Right lobe of liver (tissue), 6 donors: ENCODE measurements at places on chromosomes 13 and 19. TPM values are rescaled to one million over a fixed set of nuclear protein-coding genes. Genes with fewer than 3 reads are reported as not detected.

DNA sequence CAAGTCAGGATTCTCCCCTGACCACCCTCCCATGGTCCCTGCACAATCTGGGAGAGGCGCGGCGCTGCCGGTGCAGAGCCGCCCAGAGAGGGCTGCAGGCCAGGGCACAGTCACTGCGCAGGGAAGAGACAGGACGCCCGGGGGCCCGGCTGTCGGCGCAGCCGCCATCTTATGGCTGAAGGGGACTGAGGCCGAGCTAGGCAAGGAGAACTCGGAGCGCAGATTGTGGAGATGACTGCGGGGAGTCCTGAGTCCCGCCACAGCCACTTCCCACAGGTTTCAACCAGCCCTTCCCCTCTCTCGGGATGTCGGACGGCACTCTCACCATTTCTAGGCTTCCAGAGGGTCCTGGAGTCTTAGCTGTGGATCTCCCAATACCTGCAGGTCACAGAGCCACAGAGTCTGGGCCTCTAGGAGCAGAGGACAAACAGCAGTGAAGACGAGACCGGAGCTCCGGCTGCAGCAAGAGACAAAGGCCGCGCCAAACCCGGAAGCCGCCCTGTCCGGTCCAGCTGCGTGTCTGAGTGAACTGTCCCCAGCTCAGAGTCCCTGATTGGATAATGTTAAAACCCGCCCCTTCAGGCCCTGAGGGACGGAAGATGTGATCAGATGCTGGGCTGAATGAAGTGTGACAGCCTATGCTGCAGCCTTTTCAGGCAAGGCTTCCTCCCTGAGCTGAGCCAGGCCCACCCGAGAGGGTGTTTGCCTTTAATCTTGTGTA lies at the start of gene ZNF708:
TSS of gene ZNF708 (minus strand) at position 526 of the 721 bp plus-strand sequence. CDS start at position 328, 198 bp downstream.
- peaks cover 6% of the 10 kb centered on the region for H3K36me3 ChIP-seq
- DNase-seq = peak; percentile 89
- H3K4me3 ChIP-seq = peak within 1 kb of the TSS; percentile 82
- H3K27ac ChIP-seq = peak within 1 kb of the TSS; percentile 94

- H3K27me3 ChIP-seq = no peaks in the 10 kb centered on the region
- DNase-seq = no peak
- no peak overlapping the region for H3K27ac ChIP-seq
- H3K36me3 ChIP-seq = no peaks in the 10 kb centered on the region
- H3K4me1 ChIP-seq = no peaks in the 10 kb centered on the region
- no peak overlapping the region for H3K4me3 ChIP-seq
These were observed 747.8 kb upstream of the KLHL1 start for GRCh38 chr13:70856025-70856424.

- DNase-seq = no peak
- no peaks in the 10 kb centered on the region for H3K36me3 ChIP-seq
- H3K4me1 ChIP-seq = no peaks in the 10 kb centered on the region
- H3K27ac ChIP-seq = no peak overlapping the region
- no peaks in the 10 kb centered on the region for H3K27me3 ChIP-seq
These were observed 9.1 kb downstream of the ATP1A3 start for GRCh38 chr19:41984961-41985360.

DNA sequence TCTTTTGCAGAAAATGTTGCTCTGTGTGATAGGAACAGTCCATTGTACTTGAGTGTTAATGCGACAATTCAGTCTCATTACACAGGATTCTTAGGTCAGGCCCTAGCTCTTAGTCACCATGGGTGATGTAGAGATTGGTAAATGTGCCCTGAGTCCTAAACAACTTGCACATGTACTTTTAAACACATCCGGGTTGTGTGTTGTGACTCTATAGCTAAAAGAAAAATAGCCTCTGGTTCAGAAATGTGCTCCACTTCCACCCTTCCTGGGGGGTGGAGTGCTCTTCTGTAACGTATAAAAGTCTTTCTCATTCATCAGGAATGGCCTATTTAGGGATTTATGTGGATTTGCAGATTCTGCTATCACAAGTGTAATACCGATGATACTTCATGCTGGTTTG lies 5.2 kb downstream of the SPATA13 start:
- no peaks in the 10 kb centered on the region for H3K36me3 ChIP-seq
- DNase-seq = no peak
- H3K27ac ChIP-seq = no peak overlapping the region
- peaks cover 66% of the 10 kb centered on the region for H3K4me1 ChIP-seq
- no peaks in the 10 kb centered on the region for H3K27me3 ChIP-seq

DNA sequence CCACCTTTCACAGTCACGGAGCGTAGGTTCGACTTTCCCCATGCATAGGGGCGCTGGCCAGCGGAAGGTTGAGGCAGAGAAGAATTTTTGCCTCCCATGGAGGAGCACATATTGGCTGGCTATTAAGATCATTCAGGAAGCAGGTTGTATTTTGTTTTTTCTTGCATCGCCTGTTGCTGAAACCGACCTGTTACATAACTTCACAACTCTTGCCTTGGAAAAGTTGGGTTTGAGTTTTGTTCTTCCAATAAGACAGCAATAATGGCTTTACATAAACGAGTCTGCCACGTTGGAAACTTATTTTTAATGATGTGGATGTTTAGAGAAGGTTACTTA lies 1.4 kb downstream of the UPF1 start:
- H3K27ac ChIP-seq = peak overlapping the region; percentile 76
- H3K4me1 ChIP-seq = no peaks in the 10 kb centered on the region
- DNase-seq = no peak
- no peaks in the 10 kb centered on the region for H3K27me3 ChIP-seq
- H3K4me3 ChIP-seq = peak overlapping the region; percentile 78
- H3K36me3 ChIP-seq = no peaks in the 10 kb centered on the region

- no peaks in the 10 kb centered on the region for H3K4me1 ChIP-seq
- no peak for DNase-seq
- no peak overlapping the region for H3K4me3 ChIP-seq
These were observed 52.5 kb upstream of the POMP start for GRCh38 chr13:28606466-28606865.

GRCh38 chr13:98838776-98839175 lies 86.3 kb upstream of the SLC15A1 start:
- no peaks in the 10 kb centered on the region for H3K27me3 ChIP-seq
- no peaks in the 10 kb centered on the region for H3K36me3 ChIP-seq
- H3K4me3 ChIP-seq = no peak overlapping the region
- DNase-seq = no peak
- H3K27ac ChIP-seq = no peak overlapping the region
- H3K4me1 ChIP-seq = peaks cover 18% of the 10 kb centered on the region

GRCh38 chr13:110812121-110812868 lies 98.8 kb downstream of the ING1 start:
- H3K27ac ChIP-seq = no peak overlapping the region
- H3K36me3 ChIP-seq = no peaks in the 10 kb centered on the region

GRCh38 chr19:55344444-55344843 lies 4.8 kb downstream of the KMT5C start:
- peaks cover 1% of the 10 kb centered on the region for H3K4me1 ChIP-seq
- H3K36me3 ChIP-seq = no peaks in the 10 kb centered on the region
- no peak overlapping the region for H3K27ac ChIP-seq
- no peak overlapping the region for H3K4me3 ChIP-seq

- H3K27ac ChIP-seq = no peak overlapping the region
- H3K4me1 ChIP-seq = peaks cover 5% of the 10 kb centered on the region
- DNase-seq = no peak
These were observed 332 bp upstream of the SUPT20H start for GRCh38 chr13:37059848-37060192.

GRCh38 chr19:484494-484893 lies 11.8 kb upstream of the MADCAM1 start:
- H3K36me3 ChIP-seq = no peaks in the 10 kb centered on the region
- no peak overlapping the region for H3K27ac ChIP-seq
- no peaks in the 10 kb centered on the region for H3K27me3 ChIP-seq
- H3K4me1 ChIP-seq = no peaks in the 10 kb centered on the region
- H3K4me3 ChIP-seq = no peak overlapping the region

DNA sequence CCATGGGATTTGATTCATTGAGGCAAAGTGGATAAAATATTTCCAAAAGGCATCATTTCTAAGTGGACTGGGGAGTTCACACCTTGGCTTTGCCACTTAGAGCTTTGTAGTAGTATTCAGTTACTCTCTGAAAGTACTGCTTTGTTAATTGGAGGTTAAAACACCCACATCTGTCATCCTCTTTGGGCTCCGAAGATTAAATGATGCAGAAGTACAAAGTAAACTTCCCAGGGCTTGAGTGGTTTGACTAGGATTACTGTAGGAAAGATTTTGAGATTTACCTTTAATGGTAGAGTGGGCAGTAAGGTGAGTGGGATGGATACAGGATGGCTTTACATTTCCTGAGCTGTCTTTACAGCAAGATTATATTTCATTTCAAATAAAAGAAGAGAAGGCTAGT lies 42.4 kb downstream of the WASF3 start:
- no peak for DNase-seq
- no peak overlapping the region for H3K27ac ChIP-seq

- no peaks in the 10 kb centered on the region for H3K27me3 ChIP-seq
- H3K4me1 ChIP-seq = no peaks in the 10 kb centered on the region
- no peaks in the 10 kb centered on the region for H3K36me3 ChIP-seq
- H3K27ac ChIP-seq = no peak overlapping the region
These were observed 432.3 kb downstream of the SLITRK6 start for GRCh38 chr13:85366759-85367417.

DNA sequence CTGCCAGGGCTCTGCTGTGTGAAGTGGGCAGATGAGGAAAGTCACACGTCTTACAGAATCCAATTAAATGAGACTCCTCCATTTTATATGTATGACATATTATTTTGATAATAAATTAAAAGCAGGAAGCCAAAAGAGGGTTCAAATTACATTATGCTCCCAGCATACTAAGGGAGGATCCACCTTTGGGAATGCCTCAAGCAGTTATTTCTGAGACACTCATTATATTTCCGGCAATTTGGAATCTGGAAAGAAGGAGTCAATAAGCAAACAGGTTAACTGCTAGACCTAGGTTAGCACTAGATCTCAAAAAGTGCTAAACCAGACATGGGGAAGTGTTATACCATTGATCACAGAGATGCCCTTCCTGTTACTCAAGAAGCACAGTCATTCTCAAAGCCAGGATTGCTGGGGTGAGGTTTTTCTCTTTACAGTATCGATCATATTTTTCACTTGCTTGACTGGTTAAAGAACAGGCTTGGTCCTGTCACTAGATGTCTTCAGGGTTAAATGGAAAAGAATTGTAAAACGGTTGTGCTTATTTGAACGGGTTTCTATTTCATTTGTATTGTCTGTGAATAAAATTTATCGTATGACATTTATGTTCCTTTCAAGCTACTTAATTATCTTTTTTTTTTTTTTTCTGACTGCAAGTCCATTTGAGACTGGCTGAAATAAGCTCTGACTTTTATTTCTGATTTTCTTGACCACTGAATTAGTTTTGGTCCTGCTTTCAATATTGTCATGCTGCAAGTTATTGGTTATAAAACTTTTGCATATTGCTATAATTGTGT lies 523.2 kb downstream of the KLF12 start:
- H3K27me3 ChIP-seq = no peaks in the 10 kb centered on the region

DNA sequence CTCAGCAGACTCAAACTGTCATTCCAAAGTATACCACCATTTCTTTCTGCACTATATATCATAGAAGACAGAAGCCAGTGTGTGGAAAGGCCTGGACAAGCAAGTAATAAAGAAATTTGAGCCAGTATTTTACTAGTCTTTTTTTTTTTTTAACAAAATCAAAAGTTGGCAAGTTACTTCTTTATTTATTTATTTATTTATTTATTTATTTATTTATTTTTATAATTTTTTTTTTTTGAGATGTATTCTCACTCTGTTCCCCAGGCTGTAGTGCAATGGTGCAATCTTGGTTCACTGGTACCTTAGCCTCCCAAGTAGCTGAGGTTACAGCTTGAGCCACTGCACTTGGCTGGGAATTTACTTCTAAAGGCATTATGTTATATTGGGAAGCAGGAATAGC lies 25.3 kb downstream of the ZNF493 start:
- H3K4me1 ChIP-seq = no peaks in the 10 kb centered on the region
- no peak for DNase-seq
- no peak overlapping the region for H3K27ac ChIP-seq
- no peaks in the 10 kb centered on the region for H3K27me3 ChIP-seq
- no peaks in the 10 kb centered on the region for H3K36me3 ChIP-seq

GRCh38 chr19:43751466-43752220 lies 3.1 kb downstream of the SMG9 start:
- no peaks in the 10 kb centered on the region for H3K36me3 ChIP-seq
- no peaks in the 10 kb centered on the region for H3K4me1 ChIP-seq
- H3K4me3 ChIP-seq = no peak overlapping the region
- no peaks in the 10 kb centered on the region for H3K27me3 ChIP-seq
- no peak for DNase-seq

DNA sequence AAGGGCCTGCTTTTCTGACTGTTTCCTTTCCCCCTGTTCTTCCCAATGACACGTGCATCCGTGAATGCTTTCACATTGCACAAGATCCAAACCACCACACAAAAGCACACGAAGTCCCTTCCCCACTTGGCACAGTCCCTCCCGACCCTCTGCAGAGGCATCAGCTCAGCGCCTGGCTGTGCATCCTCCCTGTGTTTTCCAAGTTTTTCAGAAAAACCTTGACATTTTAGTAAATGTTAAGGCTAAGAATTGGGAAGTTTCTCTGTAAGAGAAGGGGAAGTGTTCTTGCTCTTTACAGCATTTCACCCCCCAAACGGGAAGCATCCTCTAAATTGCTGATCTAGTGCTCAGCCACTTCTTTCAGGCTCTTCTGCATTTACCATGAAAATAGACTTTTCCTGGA lies 94.5 kb upstream of the TM9SF2 start:
- no peak overlapping the region for H3K4me3 ChIP-seq
- no peak overlapping the region for H3K27ac ChIP-seq
- no peaks in the 10 kb centered on the region for H3K36me3 ChIP-seq

- H3K27me3 ChIP-seq = no peaks in the 10 kb centered on the region
- DNase-seq = no peak
- no peak overlapping the region for H3K27ac ChIP-seq
- H3K36me3 ChIP-seq = no peaks in the 10 kb centered on the region
- no peaks in the 10 kb centered on the region for H3K4me1 ChIP-seq
These were observed 301.7 kb downstream of the NDFIP2 start for GRCh38 chr13:79782541-79783205.

DNA sequence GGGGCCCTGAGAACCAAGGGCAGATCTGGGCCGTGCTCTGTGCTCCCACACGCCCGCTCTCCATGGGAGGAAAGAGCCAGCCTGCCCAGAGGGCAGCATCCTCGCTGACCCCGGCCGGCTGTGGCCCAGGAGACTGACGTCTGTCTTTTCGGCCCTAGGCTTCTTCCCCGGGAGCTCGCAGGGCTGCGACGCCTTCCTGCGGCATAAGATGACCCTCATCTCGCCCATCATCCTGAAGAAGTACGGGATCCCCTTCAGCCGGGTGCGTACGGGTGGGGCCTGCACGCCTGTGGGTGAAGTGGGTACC lies 108.2 kb downstream of the KDM4B start:
- peak overlapping the region; percentile 40 for H3K27ac ChIP-seq
- no peaks in the 10 kb centered on the region for H3K36me3 ChIP-seq
- no peaks in the 10 kb centered on the region for H3K4me1 ChIP-seq
- no peak overlapping the region for H3K4me3 ChIP-seq
- H3K27me3 ChIP-seq = no peaks in the 10 kb centered on the region
- DNase-seq = no peak

DNA sequence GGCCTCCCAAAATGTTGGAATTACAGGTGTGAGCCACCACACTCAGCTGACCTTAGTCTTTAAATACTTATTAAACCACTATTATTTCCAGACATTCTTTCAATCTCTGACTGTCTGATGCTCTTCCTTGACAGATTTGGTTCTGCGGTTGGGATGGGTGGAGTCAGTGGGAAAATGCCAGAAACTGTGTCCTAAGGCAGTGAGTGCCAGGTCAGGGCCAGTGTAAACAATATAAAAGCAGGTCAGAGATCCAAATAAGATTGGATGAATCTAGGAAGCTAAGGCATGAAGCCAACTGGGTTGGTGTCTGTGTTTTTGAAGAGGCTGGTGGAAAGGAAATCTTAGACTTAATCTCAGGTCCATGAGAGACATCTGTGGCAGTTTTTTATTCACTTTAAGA lies 74.7 kb downstream of the KLF5 start:
- H3K4me3 ChIP-seq = no peak overlapping the region
- no peak overlapping the region for H3K27ac ChIP-seq
- H3K4me1 ChIP-seq = no peaks in the 10 kb centered on the region
- no peak for DNase-seq

The PINLYP gene
- total RNA-seq = 1.5 TPM

The LHB gene
- total RNA-seq = not detected

The VSTM2B gene
- not detected for total RNA-seq

The IL12RB1 gene
- 2.0 TPM for total RNA-seq
